ENCODE measurements at places on chromosomes 3 and 15.

- no peak for DNase-seq
Measured at GRCh38 chr3:179801856-179802255, 149.0 kb downstream of the USP13 start.

GRCh38 chr15:87118846-87119245 lies 1039.2 kb downstream of the AGBL1 start:
- DNase-seq: no peak

DNA sequence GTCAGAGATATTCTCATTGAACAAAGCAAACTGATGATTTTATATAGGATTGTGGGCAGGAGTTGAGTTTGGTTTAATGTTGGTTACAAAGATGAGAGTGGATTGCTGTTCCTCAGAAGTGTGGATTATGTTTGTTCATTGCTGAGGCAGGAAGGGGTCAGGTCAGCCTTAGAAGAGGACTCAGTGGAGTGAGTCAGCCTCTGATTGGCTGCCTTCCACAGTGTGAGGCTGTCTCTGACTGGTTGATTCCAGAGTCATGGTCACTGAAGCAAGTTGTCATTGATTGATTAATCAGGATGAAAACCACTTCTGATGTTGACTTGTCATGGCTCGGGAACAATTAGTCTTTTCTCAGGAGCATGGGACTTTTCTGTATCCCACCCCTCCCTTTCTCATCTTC lies 36.2 kb downstream of the KBTBD12 start:
- DNase-seq: no peak

DNA sequence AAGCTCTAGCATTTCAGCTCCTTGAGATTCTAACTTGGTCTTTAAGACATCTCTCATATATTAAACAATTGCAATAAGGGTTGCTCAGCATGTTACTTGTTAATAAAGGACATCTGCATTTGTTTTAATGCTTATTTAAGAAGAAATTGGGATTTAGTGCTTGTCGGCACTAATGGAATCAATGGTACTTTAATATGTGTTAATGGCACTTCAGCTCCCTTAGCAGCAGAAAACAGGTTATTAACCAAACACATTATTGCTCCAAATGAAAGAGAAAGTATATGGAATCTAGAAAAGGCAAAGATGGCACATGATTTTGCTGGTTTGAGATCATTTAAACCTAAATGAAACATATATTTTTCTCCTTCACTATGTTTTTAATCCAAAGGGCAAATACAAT lies 137.3 kb upstream of the GOLIM4 start:
- DNase-seq: no peak

GRCh38 chr3:46632792-46633191 lies 20.5 kb downstream of the FAM240A start:
- DNase-seq: no peak

DNA sequence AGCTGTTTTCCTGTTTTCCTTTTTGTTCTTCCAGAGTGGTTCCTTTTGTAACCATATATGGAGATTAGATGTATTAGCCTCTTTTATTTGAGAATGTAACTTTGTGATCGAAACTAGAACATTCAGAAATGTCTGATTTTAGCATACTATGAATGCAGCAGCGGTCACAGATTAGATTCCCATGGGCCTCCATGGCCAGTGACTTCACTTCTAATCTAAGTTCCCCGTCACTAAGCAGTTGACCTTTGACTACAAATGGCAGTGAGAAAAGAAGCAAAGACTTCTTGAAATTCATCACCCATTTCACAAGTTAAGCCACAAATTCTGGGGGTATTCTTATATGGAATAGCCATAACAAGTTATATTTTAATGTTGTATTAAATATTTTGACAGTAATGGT lies 114.6 kb upstream of the FLNB start:
- DNase-seq: no peak

DNA sequence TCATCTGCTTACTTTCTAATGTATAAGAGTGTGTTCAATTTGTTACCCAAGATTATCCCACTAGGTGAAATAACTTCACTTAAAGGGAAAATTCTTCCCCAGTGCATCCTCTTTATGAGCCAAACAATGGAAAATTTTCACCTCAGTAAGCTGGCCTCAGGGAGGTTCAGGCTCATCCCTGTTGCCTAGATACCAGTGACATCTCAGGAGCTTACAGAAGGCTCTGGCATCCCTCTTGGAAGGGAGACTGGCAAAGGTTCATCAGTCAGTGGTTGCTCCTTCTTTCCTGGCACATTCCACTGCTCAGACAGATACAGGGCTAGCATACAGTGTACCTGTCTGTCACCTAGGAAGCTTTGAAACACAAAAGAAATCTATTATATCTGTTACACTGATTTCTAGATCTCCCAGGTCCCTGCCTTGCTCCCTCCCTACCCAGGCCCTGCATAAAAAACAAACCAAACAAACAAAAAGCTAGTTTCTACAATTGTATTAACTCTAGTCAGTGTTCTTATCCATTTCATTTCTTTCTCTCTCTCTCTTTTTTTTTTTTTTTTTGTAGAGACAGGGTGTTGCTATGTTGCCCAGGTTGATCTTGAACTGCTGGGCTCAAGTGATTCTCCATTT lies 1.7 kb downstream of the IP6K2 start:
- DNase-seq: peak; percentile 19

- DNase-seq: no peak
Measured at GRCh38 chr15:89009080-89009479, 79.2 kb upstream of the ABHD2 start.

- no peak for DNase-seq
Measured at GRCh38 chr15:26453914-26454313, 319.0 kb downstream of the GABRB3 start.

DNA sequence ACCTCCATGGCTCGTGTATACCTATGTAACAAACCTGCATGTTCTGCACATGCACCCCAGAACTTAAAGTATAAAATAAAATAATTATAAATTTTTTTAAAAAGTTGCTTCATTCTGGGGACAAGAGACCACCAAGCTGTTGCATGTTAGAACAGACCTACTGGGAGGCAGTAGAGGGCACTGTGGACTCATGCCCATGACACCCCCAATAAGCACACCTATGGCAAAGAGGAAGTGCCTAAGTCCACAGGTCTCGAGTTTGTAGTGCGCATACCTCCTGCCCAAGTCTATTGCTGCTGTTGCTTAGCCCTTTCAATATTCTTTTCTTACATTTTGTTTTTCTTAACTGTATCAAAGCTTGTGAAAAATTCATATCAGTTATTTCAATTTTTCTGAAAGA lies 267.9 kb upstream of the THBS1 start:
- no peak for DNase-seq

GRCh38 chr15:72859017-72859756 lies 75.6 kb upstream of the ADPGK start:
- no peak for DNase-seq

GRCh38 chr15:40766906-40767837 lies 2.6 kb upstream of the C15orf62 start:
- DNase-seq: no peak

GRCh38 chr3:185401319-185401955 lies 38.5 kb downstream of the MAP3K13 start:
- DNase-seq: no peak

DNA sequence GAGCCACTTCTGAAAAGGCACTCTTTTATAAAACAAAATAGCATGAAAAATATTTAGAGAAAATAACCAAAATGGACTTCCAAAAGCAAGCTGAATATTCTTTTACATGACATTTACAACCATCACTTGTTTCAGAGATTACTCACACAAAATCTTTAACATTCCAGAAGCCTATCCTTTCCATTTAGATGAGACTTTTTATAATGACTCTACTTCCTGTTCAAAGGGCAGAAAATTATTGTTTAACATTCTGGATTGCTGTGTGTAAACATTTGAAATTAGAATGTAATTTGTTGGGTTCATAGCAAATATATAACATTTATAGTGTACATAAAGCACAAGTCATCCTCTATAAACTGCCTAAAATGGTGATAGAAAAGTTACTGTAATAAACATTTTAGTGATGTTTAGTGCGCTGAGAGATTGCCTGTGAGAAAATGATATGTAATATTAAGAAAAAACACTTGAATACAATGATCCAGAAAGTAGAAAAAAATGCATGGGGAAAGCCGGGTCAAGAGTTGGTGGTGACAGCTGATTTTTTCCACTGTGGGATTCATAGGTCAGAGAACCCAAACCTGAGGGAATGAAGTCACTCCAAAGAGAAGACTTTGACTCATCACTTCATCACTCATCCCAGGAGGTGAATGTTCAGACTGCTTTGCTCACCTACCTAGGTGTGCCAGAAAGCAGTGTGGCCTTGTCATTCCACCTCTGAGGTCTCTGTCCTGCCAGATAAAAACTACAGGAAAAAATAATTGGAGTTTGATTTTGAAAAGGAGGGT lies 305.8 kb downstream of the ARPP21 start:
- no peak for DNase-seq

GRCh38 chr15:80563372-80563997 lies 131.6 kb upstream of the ABHD17C start:
- no peak for DNase-seq

DNA sequence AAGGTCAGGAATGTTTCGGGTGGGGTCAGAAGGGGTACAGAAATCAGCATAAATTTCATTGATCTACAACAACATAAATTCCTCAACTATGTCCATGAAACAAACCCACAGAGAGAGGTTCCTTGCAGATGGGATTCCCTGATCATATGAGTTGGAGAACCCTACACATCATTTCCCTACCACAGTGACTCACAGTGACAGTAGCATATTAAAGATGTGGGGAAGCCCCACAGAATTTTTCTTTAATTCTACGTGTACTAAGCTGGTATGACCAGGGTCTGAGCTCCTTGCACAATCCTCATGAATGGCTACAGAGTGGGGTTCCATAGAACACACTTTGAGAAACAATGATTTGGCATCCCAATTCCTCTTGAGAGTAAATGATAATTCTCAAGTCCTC lies 116.9 kb upstream of the RAD18 start:
- no peak for DNase-seq

DNA sequence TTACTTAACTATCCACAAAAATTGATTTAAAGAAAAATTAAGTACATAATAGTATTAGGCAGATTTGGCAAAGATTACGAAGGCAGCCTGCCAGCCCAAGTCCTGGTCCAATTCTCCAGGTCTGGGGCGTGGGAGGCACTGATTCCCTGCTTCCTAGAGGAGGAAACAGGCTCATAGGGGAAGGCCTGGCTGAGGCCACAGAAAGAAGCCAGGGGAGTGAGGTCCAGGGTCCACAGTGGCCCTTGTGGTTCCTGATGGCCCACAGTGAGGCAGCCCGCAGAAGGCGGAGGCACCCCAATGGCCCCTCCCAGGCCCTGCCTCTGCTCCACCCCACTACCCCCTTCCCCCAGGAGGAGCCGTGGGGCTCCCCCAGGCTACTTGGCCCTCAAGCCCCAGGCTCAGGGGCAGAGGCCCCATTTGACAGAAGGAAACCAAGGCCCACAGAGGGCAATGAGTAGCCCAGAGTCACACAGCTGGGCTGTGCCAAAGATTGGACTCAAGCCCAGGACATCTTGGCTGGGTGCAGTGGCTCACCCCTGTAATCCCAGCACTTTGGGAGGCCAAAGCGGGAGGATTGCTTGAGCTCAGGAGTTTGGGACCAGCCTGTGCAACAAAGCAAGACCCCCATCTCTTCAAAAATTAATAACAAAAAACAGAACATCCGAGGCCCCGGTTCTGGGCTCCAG lies 21.0 kb downstream of the H1-8 start:
- no peak for DNase-seq

- no peak for DNase-seq
Measured at GRCh38 chr3:123799544-123800361, 84.4 kb downstream of the MYLK start.

DNA sequence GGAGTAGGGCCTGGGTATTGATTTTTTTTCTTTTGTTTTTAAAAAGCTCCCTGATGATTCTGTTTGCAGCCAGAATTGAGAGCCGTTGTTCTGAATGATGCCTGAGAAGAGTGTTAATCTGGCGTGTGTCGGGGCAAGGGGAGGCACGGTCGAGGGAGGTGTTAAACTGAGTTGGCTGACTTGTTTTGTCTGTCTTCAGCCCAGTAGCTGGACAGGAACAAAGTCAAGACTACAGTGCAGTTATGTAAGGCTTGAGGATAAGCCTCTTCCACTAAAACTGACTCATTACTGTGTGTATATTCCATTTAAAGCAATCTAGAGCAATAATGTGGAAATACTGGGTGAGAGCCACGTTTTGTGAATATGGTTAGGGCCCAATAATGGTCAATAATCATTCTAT lies 119.0 kb upstream of the DLG1 start:
- DNase-seq: no peak

DNA sequence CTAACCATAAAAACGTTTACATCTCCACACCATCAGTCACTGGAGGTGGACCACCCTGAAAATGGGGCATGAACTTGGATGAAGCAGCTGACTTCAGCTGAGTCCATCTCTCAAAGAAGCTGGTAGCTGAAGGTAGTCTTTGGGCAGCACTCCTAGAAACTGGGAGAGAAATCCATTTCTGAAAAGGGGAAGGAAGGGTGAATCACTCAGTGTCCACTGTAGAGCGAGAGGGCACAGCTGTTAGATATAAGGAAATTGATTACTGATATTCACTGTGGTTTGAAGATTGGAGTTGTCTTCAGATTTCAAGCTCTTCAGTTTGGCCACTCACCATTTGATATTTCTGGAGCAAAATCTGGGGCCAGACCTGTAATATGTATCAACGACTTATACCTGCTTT lies 499.0 kb upstream of the UBE2E2 start:
- DNase-seq: no peak

DNA sequence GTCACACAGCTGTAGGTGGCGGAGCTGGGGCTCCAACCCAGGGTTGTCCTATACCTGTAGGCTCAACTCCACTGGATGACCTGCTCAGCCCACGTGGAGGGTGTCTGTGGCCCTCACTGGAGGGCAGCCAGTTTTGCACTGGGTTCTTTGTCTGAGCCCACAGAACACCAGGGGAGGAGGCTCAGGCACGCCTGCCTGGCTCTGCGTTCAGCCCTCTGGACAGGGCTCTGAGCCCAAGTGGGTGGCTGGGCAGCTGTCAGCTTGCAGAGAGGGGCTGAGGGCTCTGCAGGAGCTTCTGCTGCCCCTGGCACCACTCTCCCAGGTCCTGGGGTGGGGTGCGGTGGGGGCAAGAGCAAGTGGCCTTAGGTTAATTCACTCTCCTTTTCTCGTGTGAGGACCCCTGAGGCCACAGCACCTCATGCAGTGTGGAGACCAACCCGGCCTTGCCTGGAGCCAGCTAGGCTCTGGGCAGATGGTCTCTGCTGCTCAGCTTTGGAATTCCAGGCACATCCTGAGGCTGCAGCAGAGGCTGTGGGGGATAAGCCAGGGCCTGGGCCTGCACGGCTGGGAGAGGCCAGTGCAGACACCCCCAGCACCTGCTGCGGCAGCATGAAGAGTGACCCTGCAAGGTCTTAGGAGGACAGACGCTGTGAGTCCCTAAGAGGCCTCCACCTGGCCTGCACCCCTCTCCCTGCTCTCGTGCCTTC lies 23.5 kb downstream of the DUSP7 start:
- DNase-seq: no peak

All from trophoblast cell (in vitro differentiated cells and primary cell).